Fibroblast of skin of abdomen (primary cell): ENCODE measurements at places on chromosomes 3 and 15.

DNA sequence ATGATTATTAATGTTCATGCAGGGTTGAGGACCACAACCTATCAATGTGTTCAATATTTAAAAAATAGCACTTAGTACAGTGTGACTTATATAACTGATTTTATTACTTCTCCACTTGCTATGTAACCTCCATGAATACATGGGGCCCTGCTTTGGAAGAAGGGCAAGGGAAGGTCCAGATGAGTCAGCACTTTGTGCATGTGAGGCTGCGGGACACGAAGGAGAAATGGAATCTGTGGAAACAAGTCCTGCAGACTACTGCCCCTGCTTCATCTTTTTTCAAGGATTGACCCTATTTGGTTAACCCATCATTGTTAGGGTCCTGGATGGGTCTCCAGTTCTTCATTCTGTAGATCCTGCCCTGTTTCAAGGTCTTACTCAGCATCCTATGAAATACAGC is 1.6 kb downstream of the NXPE3 start:
- peak; percentile 74 for DNase-seq

DNA sequence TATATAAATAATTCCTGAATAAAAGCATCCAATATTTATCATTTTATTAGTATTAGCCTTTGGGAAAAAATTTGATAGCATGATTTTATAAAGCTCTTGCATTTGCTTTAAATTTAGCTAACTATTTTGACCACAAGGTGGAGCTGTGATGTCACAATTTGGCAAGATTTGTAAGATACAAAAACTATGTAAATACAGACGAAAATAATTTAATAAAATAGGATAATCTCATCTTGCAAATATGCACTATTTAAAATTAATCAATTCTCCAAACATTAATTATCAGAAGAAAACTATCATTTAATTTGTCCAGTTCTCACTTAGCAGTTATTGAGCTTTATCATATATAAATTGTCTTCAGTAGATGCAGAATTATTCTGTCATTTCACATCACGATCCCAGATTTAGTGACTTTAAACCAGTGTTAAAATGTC is 95.4 kb downstream of the PLOD2 start:
- DNase-seq = peak; percentile 67

GRCh38 chr3:94772402-94772801 is 709.5 kb downstream of the NSUN3 start:
- no peak for DNase-seq

DNA sequence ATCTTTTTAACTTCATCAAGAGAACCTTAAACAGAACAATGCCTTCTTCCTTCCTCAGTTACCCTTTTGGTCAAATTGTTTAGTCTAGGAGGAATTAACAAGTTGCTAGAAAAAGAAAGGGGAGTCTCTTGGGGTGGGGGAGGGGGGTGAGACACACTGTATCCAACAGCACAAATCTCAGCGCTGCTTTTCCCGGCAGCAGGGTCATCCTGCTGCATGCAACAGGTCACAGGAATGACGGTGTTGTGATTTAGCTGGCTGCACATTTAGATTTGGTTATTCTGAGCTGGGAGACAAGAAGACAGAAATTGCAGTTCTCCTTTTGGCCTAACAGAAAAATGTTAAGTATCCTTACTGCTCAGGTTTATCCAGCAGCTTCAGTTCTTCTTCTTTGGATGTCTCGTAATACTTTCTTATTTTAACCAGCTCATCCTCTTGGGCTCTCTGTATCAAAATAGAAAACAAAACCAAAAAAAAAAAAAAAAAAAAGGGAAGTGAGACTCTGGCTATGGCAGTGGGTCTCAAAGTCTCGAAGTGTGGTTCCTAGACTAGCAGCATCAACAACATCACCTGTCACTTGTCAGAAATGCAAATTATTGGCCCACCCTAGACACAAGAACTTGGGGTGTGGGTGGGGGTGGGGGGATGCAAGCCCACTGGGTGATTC is 190.5 kb downstream of the GREM1 start:
- DNase-seq = peak; percentile 64

- peak; percentile 70 for DNase-seq
These were observed 533.5 kb downstream of the NAALADL2 start for GRCh38 chr3:175392653-175393052.

DNA sequence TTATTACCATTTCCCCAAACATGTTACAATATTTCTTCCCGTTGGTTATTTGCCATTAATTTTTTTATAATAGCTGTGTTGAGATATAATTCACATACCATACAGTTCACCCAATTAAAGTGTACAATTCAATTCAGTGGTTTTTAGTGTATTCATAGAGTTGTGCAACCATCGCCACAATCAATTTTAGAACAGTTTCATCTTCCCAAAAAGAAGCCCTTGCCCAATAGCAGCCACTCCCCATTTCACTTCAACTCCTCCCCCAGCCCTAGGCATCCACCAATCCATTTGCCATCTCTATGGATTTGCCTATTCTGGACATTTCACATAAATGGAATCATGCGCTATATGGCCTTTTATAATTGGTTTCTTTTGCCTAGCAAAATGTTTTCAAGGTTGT is 225.1 kb downstream of the EPHB1 start:
- no peak for DNase-seq

- no peak for DNase-seq
These were observed 77.1 kb downstream of the TRIM42 start for GRCh38 chr3:140754936-140755335.

GRCh38 chr3:185152410-185153170 is at the start of gene C3orf70:
TSS of gene C3orf70 (minus strand) at chr3:185153060. CDS start at chr3:185152823, 237 bp downstream.
- DNase-seq = peak; percentile 76

DNA sequence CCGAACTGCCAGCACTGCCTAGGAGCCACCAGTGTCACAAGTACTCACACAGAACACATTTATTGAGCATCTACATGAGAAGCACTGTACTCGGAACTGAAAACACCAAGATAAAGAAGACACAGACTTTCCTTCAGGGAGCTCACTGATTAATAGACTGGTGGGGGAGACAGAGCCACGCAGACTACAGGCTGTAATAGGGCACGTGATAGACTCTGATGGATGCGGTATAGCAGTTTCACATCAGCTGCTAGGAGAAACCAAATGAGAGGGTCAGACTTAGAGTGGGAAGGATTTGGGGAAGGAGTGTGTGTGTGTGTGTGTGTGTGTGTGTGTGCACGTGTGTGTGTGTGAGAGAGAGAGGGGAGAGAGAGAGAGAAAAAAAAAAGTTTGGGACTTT is 12.1 kb downstream of the EPHB1 start:
- peak; percentile 18 for DNase-seq

- no peak for DNase-seq
These were observed 601.2 kb downstream of the FOXP1 start for GRCh38 chr3:70982284-70982683.

- no peak for DNase-seq
These were observed 22.8 kb downstream of the SERP1 start for GRCh38 chr3:150523538-150523937.
